Karpas-422 (cell line): ENCODE measurements at places on chromosomes 16 and 17. TPM values are rescaled to one million over a fixed set of nuclear protein-coding genes. Genes with fewer than 3 reads are reported as not detected.

DNA sequence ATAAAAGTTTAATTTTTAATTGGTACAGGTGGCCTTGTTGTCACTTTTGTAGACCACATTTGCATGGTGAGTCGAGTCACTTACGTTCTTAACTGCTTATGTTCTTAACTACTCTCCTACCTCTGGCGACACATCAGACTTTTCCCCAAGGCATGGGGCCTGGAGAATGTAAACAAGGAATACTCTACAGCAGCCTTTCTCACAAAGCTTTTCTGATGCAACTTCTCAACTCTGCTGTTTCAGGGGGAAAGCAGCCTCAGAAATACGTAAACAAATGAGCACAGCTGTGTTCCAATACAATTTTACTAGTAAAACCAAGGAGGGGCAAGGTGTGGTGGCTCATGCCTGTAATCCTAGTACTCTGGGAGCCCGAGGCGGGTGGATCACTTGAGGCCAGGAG lies 6.9 kb downstream of the KARS1 start:
- H3K4me3 ChIP-seq, result no peak overlapping the region
- H3K27ac ChIP-seq, result no peak overlapping the region
- H3K4me1 ChIP-seq, result peaks cover 12% of the 10 kb centered on the region
- H3K27me3 ChIP-seq, result no peaks in the 10 kb centered on the region
- peaks cover 63% of the 10 kb centered on the region for H3K36me3 ChIP-seq
- no peak for DNase-seq

ENPP7 gene
- 0.07 TPM in 1 of 2 replicates, not detected in the other for total RNA-seq

DNA sequence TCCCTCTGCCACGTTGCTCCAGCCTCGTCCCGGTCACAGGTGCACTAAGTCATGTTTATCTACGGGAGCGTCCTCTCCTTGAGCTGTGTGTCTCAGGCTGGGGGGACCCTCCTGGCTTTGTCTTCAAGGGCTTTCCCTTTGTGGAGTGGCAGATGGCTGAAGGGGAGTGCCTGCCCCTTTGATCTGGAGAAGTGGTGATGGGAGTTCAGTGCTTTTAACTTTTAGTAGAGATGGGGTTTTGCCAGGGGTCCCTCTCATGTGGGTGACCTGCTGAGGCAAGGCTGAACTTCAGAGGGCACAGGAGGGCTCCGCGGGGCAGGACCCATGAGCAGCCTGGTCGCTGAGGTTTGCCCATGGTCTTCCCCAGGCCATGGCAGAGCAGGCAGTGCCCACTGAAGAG lies 73.1 kb upstream of the CDC42EP4 start:
- H3K4me1 ChIP-seq, result no peaks in the 10 kb centered on the region
- H3K27ac ChIP-seq, result no peak overlapping the region
- no peaks in the 10 kb centered on the region for H3K36me3 ChIP-seq
- no peak overlapping the region for H3K4me3 ChIP-seq
- H3K27me3 ChIP-seq, result no peaks in the 10 kb centered on the region

PIPOX gene
- total RNA-seq, result 3.6 and 7.2 TPM in 2 replicates

DNA sequence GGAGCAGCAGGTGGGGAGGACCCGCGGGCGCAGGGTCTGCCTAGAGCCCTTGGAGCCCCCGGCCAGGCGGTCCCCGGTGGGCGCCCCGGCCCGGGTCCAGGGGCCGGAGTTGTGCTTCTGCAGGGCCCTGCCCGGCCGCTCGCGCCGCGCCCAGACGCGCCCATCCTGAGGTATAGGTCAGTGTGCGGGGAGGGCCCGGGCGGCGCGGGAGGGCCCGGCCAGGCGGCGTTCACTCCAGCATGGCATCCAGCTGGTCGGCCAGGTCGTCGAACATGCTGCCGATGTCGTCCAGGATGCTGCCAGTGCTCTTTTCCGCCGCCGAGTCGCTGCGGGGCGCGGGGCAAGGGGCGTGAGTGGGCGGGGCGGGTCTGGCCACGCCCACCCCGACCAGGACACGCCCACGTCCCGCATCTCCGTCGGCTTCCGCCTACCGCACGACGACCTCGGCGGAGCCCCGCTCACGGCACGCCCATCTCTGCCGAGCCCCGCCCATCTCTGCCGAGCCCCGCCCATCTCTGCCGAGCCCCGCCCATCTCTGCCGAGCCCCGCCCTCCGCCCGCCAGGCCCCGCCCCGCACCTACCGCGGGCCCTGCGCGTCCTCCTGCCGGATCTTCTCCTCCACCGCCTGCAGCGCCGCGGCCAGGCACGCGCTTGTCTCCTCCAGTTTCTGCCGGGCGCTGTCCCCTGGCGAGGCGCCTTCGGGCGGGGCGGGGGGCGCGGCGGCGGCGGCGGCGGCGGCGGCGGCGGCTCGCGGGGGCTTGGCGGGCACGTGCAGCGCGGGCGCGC lies 17.9 kb downstream of the CASKIN1 start:
- H3K4me3 ChIP-seq, result no peak overlapping the region
- no peak for DNase-seq
- H3K27ac ChIP-seq, result no peak overlapping the region
- peaks cover 19% of the 10 kb centered on the region for H3K36me3 ChIP-seq
- H3K27me3 ChIP-seq, result no peaks in the 10 kb centered on the region

MYH1 gene
- total RNA-seq, result not detected in 2 replicates

NLE1 gene
- 14.1 and 22.5 TPM in 2 replicates for total RNA-seq

GRCh38 chr16:1494129-1494640 lies 1.0 kb downstream of the TELO2 start:
- no peaks in the 10 kb centered on the region for H3K27me3 ChIP-seq
- peak overlapping the region; percentile 93 for H3K4me3 ChIP-seq

DNA sequence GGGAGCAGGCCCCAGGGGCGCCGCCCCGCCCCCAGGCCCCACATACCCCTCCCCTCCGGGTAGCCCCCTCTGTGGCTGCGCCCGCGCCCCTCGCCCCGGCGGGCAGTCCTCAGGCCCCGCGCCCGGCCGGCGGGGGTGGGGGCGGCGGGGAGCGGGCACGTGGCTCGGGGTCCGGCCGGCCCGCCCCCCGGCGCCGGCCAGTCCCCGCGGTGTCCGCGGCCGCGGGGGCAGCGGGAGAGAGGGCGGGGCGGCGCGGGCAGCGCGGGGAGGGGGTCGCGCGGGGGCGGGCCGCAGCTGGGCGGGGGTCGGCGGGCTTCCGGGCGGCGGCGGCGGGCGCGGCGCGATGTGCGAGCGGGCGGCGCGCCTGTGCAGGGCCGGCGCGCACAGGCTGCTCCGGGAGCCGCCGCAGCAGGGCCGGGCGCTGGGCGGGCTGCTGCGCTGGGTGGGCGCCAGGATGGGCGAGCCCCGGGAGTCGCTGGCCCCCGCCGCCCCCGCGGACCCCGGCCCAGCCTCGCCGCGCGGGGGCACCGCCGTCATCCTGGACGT lies 335 bp downstream of the NECAB2 start:
- H3K36me3 ChIP-seq, result no peaks in the 10 kb centered on the region
- H3K4me3 ChIP-seq, result no peak overlapping the region
- DNase-seq, result no peak
- no peak overlapping the region for H3K27ac ChIP-seq

DNA sequence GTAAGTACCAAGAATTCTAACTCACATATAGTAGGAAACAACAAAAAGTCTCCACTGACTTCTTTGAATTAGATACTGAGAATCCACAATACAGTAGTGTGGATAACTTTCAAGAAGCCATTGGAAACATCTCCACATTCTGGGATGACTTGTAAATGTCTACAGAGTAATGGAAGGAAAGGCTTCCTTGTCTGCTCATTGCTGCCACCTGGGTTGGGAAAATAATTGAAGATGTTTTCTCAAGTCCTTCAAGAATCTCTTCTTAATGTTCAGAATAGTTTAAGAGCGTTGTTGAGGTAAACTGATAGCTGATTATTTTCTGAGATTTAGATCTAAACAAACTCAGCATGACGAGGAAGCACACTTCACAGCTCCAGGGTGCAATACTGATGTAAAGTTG lies 14.0 kb downstream of the CPSF4L start:
- DNase-seq, result no peak
- peaks cover 16% of the 10 kb centered on the region for H3K4me1 ChIP-seq
- no peaks in the 10 kb centered on the region for H3K27me3 ChIP-seq
- peaks cover 19% of the 10 kb centered on the region for H3K36me3 ChIP-seq

DNA sequence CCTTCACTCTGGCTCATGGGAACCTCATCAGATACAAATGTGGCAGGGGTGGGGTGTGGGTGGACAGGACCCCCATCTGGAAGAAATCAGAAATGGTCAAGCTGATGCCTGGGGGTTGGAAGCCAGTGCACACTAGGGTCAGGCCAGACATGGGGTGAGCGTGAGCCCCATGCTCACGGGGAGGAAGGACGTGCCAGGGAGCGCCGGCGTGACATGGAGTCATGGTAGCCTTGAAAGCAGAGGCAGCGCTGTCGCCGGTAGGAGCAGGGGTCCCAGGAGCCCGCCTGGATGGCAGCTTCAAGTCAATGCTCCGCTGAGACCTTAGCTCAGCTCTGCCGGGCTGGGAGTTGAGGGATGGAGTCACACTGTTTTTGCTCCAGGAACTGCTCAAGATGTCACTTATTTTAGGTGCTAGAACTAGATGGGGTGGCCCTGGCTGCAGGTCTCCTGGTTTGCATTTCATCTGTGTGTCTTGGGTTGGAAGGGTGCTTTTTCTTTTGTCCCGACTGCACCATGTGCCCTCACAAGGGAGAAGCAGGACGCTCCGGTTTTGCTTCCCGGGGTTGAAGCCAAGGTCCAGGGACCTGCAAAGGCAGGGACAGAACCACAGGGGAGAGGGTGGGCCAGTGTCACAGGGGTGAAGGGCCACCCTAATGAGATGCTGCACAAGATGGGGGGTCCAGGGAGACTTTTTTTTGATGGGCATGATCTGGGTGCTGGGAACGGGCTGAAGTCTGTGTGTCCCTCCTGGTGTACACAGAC lies 51.4 kb downstream of the USP22 start:
- no peak for DNase-seq
- no peak overlapping the region for H3K4me3 ChIP-seq
- no peaks in the 10 kb centered on the region for H3K27me3 ChIP-seq
- no peaks in the 10 kb centered on the region for H3K36me3 ChIP-seq
- H3K27ac ChIP-seq, result no peak overlapping the region
- peaks cover 3% of the 10 kb centered on the region; the same call in 1 of the 2 replicates for H3K4me1 ChIP-seq
